ENCODE measurements at places on chromosomes 6 and 20.
A peak's percentile ranks its signal among the peaks of the same experiment; 100 is the strongest.

- DNase-seq: no peak
Observed at GRCh38 chr6:25397406-25397805, 118.2 kb downstream of the CARMIL1 start.

GRCh38 chr6:7406743-7407142, 17.1 kb downstream of the RIOK1 start:
- DNase-seq: no peak

GRCh38 chr6:35177596-35177995, 36.2 kb upstream of the SCUBE3 start:
- peak; percentile 11 for DNase-seq

DNA sequence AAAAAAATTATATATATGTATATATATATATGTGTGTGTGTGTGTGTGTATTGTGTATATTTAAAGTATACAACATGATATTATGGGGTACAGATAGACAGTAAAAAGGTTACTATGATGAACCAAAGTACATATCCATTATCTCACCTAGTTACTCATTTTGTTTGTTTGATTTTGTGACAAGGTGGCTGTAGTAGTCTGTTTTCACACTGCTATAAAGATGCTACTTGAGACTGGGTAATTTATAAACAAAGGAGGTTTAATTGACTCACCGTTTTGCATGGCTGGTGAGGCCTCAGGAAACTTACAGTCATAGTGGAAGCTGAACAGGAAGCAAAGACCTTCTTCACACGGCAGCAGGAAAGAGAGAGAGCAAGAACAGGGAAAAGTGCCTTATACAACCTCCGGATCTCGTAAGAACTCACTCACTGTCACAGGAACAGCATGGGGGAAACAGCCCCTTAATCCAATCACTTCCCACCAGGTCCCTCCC, 30.2 kb upstream of the DACT2 start:
- DNase-seq: no peak

DNA sequence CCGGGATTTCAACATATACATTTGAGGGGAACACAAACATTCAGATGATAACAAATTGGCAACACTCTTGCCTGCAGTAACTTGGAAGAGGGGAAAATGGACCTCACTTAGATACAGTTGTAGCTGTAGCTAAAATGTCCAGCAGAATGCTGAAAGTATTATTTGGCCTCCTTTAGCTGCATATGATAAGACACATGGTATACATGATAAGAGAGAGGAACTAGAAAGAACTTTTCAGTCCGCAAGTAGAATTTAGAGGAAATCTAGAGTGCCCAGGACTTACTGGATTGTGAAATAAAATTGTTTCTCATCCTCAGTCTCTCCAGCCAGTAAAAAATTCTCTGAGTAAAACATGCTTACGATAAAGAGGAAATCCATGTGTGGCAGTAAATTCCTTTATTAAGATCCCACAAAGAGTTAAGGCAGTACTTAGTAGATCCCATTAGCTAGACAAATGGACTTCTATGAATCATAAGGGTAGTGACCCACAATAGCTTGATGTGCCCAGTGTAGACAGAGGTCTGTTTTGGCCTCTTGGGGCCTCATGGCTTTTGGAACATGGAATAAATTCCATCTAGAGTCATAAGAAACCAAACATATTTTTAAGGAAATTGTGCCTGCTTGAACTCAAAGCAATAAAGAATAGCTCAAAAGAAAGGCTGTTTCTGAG, 87.9 kb upstream of the RBM24 start:
- no peak for DNase-seq

DNA sequence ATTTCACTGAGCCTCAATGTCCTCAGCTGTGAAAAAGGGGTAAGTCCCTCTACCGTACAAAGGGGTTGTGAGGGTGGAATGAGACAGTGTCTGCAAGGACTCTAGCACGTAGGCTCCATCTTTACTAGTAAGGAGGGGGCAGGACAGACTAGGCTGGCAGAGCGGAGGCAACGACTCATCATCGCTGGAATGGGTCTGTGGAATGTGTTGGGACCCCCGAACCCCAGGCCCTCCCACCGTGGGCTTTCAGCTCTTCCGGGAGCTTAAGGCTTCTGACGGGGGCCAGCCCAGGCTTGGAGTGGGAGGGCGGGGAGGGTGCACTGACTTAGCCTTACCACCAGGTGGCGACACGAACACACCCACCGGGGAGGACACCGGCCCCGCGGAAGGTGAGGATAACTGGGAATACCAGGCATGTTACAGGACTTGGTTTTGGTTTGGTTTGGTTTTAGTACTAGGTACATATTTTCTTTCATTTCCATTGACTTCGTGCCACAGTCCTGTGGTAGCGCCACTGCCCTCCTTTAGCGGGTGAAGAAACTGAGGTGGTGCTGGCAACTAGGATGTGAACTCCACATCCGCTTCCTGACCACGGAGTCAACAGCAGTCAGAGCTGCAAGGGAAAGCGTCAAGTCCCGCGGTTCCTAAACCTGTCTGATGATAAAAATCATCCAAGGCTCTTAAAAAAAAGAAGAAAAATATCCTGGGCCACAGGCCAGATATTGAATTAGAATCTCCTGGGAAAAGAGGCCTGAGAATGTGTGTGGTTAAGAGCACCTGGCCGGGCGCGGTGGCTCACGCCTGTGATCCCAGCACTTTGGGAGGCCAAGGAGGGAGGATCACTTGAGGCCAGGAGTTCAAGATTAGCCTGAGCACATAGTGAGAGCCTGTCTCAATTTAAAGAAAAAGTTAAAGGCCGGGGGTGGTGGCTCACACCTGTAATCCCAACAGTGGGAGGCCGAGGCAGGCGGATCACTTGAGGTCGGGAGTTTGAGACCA, 10.3 kb upstream of the TULP1 start:
- DNase-seq: peak; percentile 87

DNA sequence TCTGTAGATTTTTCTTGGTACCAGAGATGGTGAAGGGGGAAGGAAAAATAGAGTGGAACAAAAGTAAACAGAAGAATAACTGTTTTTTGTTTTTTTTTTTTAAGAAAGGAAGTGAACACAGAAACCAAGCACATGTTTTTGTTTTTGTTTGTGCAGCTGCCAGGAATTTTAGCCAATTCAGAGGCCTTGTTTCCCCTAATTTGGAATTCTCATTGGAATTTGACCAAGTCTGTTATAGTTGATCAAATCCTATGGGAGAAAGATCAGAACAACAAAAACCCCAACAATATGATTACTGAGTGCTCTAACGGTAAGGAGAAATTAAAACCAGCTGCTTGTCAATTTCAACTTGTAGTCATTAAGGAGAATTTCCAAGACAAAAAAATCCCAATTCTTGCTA, 18.2 kb upstream of the IL22RA2 start:
- no peak for DNase-seq

- no peak for DNase-seq
Observed at GRCh38 chr20:5033566-5033965, 32.3 kb upstream of the SLC23A2 start.

GRCh38 chr6:26196846-26197635, 109.8 kb downstream of the HFE start:
- peak; percentile 87 for DNase-seq

GRCh38 chr6:170272341-170273065, 18.4 kb downstream of the DLL1 start:
- DNase-seq: no peak

GRCh38 chr6:28867086-28867409, 56.7 kb downstream of the TRIM27 start:
- no peak for DNase-seq

- DNase-seq: no peak
Observed at GRCh38 chr6:14925699-14926026, 320.2 kb upstream of the JARID2 start.

DNA sequence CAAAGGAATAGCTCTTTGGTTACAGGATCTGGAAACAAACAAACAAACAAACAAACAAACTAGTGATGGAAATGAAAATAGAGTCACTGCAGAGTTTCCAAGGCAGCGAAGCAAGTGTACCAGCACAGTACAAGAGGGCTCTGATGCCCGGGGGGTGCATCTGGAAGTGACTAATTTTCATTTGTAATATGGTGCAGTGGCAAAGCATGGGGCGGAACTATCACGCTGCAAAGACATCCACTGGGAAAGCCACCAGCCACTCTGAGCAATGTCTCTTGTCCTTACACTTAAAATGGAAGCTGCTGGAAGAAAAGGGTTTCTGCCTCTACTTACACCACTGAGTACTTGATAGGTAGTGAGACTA, 44.4 kb upstream of the NEDD9 start:
- no peak for DNase-seq

DNA sequence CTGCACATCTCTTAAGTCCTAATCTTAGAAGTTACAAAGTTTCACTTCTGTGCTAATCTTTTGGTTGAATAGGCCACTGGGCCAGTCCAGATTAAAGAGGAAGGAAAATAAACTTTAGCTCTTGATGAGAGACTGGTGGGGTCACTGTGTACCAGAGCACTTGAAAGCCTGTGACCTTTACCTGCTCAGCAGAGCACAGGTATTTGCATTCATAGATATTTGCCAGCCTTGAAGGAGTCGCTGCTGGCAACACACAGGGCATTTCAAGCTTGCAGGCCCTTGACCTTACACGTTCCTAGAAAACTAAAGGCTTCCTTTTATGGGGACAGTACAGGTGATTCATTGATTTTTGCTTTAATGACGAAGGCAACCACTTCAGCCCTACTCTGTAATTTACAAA, 108.4 kb upstream of the SLC22A23 start:
- no peak for DNase-seq

DNA sequence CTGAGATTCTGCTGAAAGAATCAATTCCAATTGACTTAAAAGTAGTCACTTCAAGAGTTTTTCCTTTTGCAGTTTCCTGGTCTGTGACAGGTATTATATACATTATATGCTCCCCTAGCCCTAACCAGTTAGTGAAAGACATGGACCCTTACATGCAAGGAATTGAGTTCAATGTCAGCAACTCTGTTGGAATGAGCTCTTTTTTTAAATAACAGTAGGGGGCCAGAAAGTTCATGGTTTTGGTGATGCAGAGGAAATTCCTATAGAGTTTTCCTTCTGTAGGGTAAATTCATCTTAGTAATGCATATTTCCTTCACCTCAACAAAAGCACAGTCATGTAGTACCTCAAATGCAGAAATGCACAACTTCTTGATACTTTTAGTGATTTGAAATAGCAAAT, 172.2 kb downstream of the KIF6 start:
- no peak for DNase-seq

DNA sequence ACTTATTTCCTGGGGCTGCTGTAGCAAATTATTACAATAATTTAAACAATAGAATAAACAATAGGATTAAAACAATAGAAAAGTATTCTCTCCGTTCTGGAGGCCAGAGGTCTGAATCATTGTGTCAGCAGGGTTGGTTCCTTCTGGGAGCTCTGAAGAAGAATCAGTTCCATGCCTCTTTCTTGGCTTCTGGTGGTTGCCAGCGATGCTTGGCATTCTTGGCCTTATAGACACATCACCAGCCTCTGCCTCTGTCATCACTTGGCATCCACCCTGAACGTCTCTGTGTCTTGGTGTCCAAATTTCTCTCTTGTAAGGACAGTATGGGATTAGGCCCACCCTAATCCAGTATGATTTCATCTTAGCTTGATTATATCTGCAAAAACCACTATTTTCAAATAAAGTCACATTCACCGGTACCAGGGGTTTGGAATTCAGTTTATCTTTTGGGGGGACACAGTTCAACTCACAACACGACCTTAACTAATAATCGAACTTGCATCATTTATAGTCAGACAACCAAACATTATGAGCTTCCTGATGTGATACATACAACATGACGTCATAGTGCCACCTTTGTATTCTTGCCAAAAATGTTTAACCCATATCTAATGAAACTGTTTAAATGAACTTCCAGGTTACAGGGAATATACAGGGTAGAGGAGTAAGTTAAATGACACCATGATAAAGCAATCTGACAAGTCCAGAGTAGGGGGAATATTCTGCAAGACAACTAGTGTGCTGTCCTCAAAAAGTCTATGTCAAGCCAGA, 84.7 kb upstream of the RNF24 start:
- no peak for DNase-seq

GRCh38 chr6:81771097-81771496, 18.6 kb upstream of the TENT5A start:
- DNase-seq: no peak

- no peak for DNase-seq
Observed at GRCh38 chr6:41975276-41975675, 33.7 kb upstream of the CCND3 start.

- no peak for DNase-seq
Observed at GRCh38 chr6:39206250-39206721, 23.0 kb downstream of the KCNK5 start.

DNA sequence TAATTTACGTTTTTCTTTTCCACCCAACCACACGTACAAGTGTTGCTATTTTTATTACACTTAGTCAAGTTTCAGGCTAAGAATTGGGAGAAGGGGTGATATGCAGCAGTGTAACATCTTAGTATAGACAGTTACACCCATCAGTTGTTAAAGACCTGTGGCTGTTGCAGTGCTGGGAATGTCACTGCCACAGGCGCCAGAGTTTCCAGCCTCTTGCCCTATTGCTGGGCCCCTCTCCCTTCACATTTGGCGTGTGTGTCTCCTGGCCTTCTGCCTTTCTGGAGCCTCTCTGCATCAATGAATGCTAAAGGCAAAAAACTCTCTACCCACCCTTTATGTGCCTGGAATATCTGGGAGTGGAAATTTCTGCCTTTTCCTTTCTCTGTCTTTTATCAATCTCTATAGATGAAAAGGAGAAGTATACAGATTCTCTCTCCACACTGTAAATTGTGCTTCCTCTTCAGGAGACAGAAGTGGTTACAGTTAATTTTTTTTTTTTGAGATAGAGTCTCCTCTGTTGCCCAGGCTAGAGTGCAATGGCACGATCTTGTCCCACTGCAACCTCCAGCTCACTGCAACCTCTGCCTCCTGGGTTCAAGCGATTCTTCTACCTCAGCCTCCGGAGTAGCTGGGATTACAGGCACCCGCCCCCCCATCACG, 73.0 kb downstream of the TIAM2 start:
- DNase-seq: peak; percentile 72

DNA sequence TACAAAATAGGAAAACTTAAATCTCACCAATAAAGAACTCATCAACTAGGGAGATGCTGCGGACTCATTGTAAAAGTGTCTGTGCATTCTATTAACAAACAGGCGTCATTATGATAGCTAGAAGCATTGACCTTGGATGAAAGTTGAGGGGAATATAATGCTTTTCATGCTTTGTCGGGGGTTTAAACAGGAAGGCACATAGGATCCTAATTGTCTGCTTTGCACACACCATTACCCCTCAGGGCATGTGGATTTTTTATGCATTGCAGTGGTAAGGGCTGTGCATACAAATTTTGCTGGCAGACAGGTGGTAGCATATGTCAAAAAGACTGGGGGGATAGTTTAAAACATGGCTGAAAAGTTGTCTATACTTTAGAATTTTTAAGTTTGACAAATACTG, 447.9 kb upstream of the PLCB4 start:
- no peak for DNase-seq

- no peak for DNase-seq
Observed at GRCh38 chr6:1574083-1574761, 35.5 kb upstream of the FOXC1 start.
